ENCODE measurements at places on chromosomes 7 and 10.

- DNase-seq, result no peak
Measured at GRCh38 chr10:98959379-98959778, 276.3 kb downstream of the HPSE2 start.

DNA sequence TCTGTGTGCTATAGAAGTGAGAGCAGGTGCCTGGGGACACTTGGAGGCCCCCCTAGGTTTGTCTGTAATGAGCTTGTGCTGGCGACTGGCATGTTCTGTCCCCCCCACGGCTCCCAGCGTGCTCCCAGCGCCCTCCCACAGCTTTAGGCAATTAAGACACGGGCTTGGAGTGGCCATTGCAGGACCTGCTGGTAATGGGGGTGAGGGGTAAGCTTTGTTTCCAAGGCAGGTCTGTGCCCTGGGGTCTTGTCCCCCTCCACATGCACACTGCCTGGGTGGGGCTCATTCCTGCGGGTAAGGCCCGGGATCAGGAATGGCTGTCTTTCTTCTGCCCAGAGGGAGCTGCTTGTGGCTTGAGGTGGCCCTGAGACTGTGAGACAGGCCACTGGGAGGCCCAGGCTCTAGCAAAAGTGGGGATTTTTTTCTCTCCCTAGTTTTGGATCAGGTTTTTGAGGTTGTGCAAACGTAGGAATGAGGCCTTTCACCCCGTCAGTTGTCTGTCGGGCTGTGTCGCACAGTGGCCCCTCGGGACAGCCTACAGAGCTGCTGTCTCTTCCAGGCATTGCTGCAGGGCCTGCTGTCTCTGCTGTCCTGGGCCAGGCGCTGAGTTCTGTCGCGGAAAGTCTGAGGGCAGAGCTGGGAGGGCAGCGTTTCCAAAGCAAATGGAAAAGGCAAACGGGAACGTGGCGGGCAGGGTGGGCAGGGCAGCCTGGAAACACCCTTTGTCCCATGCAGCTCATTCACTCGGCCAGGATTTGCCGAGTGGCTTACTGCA lies 107.4 kb downstream of the LHPP start:
- no peak for DNase-seq

DNA sequence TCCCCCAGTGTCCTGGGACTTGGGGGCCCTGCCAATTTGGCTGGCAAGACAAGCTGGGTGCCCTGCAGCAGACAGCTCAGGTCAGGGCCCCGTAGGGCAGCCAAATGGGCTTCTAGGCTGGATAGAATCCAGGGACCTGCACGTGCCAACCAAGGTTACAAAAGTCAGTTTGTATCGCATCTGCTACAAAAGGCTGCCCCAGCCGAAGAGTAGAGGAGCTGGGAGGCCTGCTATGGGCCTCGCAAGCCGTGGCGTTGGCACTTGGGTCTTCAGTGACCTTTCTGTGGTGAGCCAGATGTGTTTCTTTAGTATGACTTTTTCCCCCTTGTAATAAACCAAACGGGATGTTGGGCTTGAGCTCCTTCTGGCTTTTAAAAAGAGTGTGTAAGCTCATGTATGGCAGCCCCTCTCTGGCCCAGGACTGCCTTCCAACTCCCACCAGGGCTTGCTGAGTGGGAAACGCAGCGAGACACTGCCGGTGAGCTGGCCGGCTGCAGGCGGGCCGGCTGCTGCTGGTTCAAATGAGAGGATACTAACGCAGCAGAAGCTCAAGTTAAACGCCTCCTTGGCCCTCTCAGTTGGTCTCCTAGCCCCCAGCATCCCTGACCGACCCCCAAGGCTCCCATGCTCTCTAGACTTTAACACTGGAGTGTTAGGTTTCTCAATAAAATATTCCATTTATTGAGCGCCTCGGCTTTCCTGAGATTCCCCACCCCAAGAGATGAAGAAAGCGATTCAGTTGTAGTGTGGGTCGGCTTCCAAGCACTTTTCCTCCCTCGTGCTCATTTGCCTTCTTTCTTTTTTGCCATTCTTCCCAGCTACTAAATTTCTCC lies 3.1 kb upstream of the HOXA10 start:
- no peak for DNase-seq

DNA sequence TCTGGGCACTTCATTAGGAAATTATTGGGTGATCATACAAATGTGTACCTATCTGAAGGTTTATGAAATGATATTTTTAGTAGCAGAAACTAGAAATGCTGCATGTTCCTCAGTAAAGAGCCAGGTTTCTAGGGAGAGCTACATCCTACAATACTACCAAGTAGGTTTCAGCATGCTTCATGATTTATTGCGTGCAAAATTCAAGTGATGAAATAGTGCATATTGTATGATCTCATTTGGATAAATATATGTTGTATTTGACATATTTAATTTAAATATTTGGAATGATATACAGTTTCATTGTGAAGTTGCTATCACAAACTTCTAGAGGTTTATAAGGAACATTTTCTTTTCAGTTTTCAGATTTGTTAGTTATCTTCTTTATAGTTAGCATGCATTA lies 90.5 kb upstream of the GDF10 start:
- DNase-seq, result no peak

DNA sequence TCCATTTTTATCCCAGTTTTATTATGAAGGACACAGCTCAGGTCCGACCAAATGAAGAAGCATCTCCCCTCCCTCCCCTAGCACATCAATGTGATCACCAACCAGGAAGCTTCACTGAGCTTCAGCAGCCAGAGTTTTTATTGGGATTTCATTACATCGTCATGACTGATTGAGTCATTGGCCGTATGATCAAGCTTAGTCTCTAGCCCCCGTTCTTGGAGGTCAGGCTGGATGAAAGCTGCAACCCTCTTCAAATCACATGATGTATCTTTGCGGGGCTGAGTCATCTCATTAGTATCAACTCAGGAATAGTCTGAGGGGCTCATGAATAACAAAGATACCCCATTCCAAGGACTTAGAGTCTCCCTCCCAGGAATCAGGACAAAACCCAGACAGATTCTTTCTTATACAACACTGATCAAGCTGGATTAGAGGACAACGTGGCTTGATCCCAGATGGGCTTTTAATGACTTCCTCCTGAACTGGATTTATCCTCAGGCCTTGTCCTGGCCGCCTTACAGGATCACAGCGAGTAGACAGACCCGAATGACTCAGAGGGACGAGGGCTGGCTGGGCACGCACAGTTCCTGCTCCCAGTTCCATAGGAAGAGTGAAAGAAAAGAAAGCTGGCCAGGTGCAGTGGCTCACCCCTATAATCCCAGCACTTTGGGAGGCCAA lies 14.5 kb downstream of the LIMK1 start:
- no peak for DNase-seq

GRCh38 chr7:156692849-156693248 lies 52.3 kb downstream of the RNF32 start:
- no peak for DNase-seq

- no peak for DNase-seq
Measured at GRCh38 chr10:75335983-75336382, 65.6 kb downstream of the ZNF503 start.

GRCh38 chr7:2156756-2157472 lies 75.8 kb downstream of the MAD1L1 start:
- DNase-seq, result no peak
